Cardiac fibroblast (primary cell): ENCODE measurements at places on chromosomes 4 and X.

DNA sequence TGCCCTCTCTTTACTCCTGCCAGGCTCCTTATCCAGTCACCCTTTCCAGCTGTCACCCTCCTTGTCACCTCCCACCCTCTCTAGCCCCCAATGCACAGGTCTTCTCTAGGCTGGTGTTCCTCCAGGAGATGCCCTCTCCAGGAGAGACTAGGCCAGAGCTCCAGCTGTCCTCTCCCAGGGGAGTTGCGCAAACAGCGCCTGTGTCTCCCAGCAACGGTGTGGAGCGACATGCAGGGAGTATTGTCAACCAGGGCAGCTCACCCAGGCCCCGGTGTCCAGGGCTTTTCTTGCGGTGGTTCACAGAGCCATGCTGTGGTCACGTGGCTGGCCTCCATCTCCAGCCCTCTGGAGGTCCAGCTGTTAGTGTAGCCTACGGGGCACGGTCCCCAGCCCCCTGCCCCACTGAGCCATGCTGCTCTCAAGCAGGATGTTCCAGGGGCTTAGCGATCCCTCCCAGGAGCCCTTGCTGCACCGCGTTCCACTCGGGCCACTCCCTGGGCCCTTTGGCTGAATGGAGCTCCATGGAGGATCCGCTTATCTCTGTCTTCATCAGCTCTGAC, 34.8 kb downstream of the CCNQ start:
- DNase-seq: peak; percentile 18

DNA sequence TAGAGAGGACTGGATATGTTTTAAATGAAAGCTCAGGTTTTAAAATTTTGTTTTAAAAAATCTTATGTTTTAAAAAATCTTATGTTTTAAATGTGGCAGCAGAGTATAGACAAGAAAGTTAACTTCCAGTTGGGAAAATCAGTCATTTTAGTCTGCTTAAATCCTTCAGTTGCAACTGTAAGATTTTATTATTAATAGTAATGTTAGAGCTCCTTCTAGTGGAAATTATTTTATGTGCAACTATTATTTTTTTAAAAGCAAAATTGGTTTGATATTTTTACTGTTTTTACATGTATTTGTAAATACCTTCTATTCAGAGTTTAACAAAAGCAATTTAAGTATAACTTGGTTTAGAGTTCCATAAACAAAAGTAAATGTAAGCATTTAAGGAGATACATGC, 8.5 kb upstream of the NUDT6 start:
- peak; percentile 52 for DNase-seq

GRCh38 chrX:153029875-153030274, 26.4 kb upstream of the PNMA3 start:
- no peak for DNase-seq

GRCh38 chr4:95124906-95125504, 367.2 kb downstream of the BMPR1B start:
- DNase-seq: peak; percentile 85

- DNase-seq: no peak
Measured at GRCh38 chrX:39170464-39170863, 369.2 kb downstream of the MID1IP1 start.
